ENCODE measurements at places on chromosomes 16 and 17.

DNA sequence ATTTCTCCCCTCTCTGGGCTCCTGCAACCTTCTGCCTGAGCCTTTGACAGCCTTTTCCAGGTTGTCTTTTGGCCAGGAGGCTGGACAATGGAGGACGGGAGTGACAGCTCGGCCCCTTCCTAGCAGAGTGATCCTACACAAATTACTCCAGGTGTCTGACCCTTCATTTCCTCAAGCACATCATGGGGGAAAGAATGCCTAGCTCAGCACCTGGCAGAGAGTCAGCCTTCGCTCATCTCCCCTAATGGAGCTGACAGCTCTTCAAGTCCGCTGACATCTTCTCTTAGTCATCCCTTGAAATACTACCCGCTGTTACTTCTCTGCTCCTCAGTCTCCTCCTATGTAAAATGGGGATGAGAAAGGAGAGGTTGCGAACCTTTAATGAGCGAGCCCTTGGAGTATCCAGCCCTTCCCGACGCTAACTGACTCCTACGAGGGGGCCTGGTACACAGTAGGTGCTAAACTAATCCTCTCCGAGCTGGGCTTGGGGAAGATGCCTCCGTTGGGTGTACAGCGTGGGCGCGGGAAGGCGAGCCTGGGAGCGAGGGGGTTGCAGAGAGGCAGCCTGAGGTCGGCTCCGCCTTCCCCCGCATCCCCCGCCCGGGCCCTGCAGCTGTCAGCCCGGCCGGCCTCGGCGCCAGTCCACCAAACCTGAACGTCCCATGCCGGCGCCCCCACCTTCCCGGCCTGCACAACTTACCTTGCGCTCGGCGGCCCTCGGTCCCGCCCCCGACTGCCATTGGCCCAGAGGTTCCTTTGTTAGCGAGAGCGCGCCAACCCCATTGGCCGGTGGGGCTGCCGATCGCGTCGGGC is 480 bp upstream of the MPRIP start:
- DNase-seq = peak; percentile 81

DNA sequence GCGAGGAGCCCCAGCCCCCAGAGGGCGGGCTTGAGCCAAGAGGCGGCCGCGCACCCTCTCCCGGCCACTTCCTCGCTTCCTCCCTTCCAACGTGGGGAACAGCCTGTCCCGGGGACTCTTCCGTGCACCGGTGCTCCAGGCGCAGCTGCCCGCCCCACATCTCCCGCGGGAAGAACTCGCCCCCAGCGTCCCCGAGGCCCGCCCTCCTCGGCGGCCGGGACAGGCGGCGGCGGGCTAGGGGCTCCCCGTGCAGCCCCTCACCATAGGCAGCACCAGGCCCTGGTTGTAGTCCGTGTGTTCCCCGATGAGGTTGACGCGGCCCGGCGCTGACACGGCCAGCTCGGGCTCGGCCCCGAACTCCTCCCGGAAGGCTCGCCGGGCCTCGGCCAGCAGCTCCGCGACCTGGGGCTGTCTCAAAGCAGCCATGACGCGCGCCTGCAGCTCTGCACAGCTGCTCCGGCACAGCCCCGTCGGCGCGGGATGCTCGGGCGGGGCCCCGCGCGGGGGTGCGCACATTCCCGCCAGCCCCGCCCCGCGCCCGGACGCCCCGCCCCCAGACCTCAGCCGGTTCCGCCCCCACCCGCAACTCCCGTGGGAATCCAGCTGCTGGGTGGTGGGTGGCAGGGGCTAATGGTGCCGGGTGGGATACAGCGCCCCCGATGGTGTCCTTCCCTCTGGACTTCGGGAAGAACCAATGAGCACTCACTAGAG is at the start of gene GALK1:
GALK1 (minus strand) TSS at position 482 of the 711 bp plus-strand sequence; CDS start at position 426, 56 bp downstream.
- DNase-seq = peak; percentile 82

DNA sequence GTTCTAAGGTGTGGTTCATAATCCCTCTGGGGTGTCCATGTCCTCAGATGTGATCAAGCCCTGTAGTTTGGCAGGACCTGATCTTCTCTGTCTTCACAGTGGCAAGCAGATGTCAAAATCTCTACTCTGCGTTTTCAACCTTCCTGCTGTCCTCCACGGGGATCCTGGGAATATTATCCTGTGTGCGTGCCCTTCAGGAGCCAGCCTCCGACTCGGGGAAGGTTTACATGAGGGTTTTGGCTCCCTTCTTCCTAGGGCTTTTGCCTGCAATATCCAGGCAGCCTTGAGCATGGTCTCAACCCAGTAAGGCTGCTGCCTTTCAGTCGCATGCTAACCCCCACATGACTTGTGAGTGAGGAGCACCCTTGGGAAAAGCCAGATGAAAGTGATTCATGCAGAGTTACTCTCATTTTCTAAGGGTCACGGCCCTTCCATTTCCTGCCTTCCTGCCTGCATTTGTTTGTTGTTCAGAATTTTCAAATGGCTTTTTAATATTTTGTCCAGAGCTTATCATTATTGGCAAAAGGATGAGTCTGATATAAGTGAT is 202.2 kb upstream of the CHMP6 start:
- DNase-seq = no peak

DNA sequence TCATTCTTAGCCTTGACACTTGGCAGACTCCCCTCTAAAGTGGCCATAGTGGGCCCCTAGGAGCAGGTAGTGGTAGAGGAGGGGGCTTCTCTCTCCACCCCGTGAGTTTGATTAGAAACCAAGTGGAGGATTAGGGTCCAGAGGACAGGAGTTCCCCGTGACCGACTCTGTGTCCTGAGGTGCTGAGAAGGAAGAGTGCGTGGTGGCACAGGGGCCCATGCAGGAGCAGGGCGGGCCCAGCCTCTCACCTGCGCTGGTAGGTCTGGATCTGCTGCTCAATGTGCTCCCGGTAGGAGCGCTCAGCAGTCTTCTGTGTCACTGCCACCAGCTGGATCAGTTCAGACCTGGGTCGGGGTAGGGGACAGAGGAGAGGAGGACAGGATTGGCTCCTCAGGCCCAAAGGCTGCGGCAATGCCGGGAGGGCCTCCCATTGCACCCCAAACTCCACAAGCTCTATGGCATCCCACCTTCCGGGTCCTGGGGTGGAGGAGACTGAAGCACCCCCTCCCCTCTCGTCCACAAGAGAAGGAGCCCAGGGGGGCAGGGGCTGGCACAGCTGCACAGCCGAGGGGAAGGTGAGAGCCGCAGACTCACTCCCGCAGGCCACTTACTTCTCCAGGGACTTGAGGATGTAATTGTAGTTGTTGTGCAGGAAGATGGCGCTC is 6.2 kb downstream of the ZACN start:
- DNase-seq = no peak

DNA sequence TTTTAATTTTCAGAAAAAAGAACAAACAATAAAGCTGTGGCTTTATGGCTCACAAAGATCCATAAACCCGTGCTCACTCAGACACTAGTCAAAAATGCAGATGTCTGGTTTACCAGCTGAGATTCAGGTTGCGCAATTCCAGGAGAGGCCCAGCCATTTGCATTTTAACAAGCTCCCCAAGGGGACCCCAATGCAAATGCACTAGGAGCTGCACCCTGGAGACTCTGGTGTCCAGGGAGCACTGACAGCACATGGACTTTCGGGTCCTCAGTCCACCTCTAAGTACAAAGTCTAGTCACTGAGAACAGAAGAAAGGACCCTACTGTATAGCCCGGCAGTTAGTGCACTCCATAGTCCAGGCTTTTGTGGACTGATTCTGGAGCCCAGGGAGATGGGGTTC is 326.3 kb downstream of the MAF start:
- no peak for DNase-seq

GRCh38 chr17:56793957-56794356 is 39.8 kb downstream of the C17orf67 start:
- no peak for DNase-seq

GRCh38 chr17:59154292-59154720 is 680 bp downstream of the SKA2 start:
- DNase-seq = no peak

GRCh38 chr16:6157806-6158205 is 1060.2 kb upstream of the EEF2KMT start:
- DNase-seq = no peak

- DNase-seq = no peak
These were observed 7.0 kb downstream of the CES5A start for GRCh38 chr16:55868137-55868536.

DNA sequence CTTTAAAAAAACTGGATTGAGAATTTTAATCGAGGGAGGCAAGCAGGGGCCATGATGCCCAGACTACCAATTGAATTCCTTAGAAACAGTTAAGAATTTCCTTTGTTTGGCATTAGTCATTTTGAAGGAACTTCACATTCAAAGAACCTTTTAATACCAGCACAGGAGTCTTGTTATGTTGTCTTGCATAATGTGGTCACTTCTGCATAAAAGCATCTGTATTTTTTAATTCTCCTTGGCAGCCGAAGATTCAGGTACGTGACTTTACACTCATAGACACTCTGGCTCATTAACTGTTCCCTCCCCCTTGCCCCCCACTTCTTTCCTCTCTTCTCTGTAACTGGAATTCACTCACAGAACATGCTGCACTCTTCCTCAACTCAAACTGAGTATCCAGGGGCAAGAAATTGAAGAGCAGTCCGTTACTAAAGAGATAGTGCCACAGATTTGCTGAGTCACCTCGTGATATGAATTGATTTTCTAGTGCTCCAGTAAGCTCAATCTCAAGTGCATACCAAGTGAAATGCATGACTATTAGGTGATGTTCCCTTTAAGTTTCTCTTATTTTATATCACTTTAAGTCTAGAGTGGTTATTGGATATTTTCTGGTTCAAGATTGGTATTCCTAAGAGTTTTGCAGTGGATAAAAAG is 572.2 kb upstream of the SOX9 start:
- no peak for DNase-seq

DNA sequence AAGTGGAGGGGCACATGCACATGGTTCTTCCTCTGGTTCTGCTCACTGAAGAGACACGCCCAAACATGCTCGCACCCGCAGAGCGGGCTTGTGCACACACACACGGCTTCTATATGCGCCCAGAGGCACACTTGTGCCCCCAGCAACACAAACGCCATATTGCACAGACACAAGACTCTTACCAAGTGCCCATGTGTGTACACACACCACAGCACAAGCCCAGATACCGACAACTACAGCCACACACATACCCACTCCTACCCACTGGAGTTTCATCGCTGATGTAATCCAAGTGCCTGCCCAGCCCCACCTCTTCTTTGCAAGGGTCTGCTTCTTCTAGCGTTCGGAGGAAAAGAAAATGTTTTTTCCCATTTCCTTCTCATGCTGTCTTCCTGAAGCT is 6.5 kb upstream of the PRR29 start:
- no peak for DNase-seq

GRCh38 chr17:67278363-67278762 is 33.4 kb upstream of the HELZ start:
- no peak for DNase-seq

GRCh38 chr16:5580296-5580695 is 482.7 kb upstream of the EEF2KMT start:
- DNase-seq = no peak

GRCh38 chr16:4399001-4399730 is 17.2 kb downstream of the CORO7 start:
- DNase-seq = no peak

DNA sequence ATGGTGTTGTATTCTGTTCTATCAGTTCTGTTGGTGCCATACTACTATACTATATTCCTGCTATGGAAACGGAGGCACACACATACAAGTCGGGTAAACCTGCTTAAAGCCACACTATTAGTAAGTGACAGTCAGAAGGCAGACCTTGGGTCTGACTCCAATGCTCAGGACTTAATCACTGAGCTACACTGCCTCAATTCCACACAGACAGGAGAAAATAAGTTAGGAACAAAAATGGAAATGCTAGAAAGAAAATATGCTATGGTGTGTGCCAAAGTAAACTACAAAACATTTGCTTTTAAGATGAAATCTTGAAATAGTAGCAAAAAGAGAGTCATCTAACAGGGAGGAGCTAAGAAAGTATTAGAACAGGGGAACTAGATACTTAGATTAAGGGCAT is 48.1 kb downstream of the MYO1D start:
- no peak for DNase-seq
